ENCODE measurements at places on chromosomes 1 and 21.

DNA sequence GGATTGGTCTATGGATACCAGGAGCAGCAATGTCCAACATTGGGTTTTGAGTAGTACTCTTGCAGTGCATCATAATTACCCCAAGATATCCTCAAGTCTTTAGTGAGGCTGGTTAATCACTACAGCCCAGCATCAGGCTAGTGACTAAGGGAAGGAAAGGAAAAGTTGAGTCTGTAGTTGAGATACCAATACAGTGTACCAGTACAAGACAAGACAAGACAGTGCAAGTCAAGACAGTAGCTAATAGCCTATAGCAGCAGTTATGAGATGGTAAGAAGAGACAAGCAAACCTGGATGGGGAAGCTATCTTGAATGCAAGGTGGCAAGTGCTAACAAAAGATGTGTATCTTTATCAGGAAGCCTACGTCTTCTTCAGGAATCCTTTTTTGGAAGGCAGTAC is 13.3 kb upstream of the GNG12 start:
- DNase-seq, result no peak

- peak; percentile 88 for DNase-seq
Measured at GRCh38 chr1:78303620-78304019, 187.2 kb upstream of the PTGFR start.

GRCh38 chr1:96710708-96711477 is 10.7 kb upstream of the PTBP2 start:
- no peak for DNase-seq

DNA sequence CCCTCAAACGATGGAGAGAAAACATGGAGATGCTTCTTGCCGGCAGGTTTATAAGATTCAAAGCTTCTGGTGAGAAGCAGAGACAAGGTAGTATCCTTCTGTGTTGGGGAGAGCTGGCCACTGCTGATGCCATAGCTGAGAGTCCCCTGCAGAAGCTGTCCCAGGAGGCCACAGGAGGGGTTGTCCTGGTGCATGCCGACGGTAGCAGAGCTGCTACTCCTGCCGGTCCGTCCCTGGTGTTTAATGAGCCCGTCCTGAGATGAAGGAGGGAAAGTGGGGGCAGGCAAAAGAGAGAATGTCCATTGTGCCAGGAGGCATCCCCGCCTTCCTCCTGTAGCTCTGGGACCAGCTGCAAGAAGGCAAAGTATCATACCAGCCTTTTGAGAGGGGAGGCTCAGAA is 10.4 kb upstream of the C2CD2 start:
- DNase-seq, result no peak

DNA sequence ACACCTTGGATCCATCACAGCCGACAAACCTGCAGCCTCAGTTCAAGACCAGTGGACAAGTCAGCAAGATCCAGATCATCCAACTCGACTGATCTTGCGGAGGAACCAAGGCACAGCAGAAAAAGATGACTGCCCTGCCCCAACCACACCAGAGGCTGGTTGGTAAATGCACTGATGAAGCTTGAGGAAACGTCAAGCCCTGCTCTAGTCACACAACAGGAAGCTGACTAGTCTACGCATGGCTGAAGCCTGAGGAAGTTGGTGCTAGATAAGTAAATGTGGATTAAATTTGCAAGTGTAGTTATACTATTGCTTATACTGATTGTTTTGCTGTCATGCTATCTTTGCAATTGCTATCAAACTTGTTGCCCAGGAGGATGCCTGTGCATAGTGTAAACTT is 89.0 kb downstream of the LIPI start:
- DNase-seq, result no peak

DNA sequence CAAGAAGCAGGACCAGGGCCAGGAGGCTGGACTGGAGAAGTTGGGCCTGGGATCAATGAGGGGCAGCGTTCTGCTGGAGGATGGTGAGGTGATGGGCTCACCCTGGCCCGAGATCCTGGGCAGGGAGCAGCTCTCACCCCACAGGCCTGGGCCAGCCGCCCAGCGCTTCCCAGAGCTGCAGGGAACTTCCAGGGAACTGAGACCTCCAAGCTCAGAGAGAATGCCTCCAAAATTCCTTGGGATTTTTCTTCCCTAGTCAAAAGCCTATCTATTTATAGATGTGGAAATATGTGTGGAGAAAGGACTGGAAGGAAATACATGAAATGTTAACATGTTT is 121.2 kb downstream of the SPSB1 start:
- DNase-seq, result peak; percentile 94

DNA sequence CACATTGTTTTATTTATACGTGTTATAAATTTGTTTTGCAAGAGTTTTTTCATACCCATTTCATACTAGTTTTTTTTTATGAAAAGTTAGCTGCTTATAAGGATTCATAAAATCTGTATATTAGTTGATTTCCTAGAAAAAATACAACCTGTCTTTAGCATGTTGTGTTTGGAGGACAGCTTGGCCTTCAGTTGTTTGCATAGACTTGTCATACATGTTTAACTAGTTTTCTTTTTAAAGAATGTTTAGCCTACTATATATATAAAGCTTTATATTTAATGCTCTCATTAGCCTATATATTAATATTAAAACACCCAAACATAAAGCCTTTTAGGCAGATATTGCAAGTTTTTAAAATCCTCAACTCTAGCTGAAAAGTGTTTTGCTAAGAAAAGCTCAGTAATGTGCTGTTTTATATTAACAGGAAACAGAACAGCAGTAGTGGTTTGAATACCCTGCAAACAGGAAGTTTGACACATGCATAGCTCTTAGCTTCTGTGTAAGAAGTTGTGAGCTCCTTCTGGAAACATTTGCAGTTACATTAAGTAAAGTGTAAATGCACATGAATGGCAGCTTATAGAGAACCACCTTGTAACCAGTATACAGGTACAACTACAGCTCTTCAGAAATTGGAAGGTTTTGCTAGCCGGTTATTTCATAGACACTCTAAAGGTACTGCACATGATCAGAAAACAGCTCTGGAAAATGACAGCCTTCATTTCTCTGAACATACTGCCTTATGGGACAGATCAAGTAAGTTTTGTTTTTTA is at the start of gene PRKACB:
TSS of gene PRKACB (plus strand) at position 476 of the 770 bp plus-strand sequence. CDS start at position 567, 91 bp downstream.
- peak; percentile 35 for DNase-seq

GRCh38 chr1:27348861-27349783 is 7.3 kb downstream of the SYTL1 start:
- no peak for DNase-seq

DNA sequence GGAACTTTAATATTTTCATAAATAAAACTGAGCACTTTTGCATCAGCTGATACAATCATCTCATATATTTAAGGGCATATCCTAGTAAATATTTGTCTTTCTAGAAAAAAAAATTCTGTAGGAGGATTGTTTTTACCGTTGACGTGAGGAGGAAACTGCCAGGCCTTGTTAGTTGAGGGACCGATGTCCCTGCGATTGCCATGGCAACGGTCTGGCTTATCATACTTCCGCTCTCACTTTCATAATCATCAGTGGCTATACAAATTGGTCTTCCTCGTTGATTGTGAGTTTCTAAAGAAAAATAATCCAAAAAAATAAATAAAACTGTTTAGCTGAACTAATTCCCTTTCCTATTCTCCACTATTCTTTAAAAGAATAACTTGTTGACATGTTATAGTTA is 69.3 kb upstream of the ANGPTL3 start:
- no peak for DNase-seq

DNA sequence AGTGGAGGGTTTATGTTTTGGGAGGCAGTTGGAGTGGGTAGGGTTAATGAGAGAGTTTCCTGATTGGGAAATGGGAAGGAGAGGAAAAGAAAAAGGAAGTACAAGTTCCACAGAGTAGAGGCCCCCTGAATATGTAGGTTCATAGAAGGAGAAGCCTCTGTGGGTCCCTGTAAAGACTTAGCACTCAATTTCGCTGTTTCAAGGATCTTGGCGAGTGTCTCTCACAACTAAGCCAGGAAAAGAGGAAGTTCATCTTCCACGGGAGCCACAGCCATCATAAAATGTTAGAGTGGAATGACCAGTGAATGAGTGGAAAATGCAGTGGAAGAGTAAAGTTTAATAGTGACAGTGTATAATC is 17.4 kb upstream of the DPYD start:
- DNase-seq, result no peak

DNA sequence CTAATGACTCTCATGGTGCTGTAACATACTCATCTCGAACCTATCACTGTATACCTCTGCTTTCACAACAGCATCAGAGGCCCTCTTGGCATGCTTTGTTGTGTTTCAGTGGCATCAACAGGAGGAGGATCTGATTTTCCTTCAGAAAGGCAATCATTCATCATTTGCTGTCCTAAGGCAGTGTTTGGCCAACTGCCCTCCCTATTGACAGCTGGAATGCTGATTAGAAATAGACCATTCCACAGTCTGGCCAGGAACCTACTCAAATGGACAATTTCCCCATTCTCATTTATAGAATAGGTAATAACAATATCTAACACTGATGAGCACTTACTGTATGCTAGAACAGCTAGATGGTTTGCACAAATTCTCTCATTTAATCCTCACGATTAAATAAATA is 310.6 kb upstream of the PTBP2 start:
- DNase-seq, result no peak

- no peak for DNase-seq
Measured at GRCh38 chr1:163650624-163651023, 328.9 kb downstream of the NUF2 start.

DNA sequence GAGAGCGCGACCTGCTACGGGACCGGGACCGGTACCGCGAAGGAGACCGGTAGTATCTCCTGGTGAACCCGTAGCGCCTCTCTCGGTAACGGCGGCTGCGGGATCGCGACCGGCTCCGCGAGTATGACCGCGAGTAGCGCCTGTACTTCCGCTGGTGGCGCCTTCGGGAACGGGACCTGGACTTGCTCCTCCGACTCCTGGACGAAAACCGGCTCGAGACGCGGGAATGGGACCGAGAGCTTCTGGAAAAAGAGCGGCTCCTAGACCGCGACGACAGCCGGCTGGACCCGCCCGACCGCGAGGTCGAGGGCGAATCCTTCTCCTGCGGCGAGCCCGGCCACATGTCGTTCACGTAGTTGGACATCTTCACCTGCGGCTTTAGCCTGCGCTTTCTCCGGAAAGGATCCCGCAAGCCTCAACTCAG is 642 bp downstream of the RSRP1 start:
- no peak for DNase-seq

GRCh38 chr1:160284220-160284781 is 632 bp downstream of the PEX19 start:
- DNase-seq, result peak; percentile 36

DNA sequence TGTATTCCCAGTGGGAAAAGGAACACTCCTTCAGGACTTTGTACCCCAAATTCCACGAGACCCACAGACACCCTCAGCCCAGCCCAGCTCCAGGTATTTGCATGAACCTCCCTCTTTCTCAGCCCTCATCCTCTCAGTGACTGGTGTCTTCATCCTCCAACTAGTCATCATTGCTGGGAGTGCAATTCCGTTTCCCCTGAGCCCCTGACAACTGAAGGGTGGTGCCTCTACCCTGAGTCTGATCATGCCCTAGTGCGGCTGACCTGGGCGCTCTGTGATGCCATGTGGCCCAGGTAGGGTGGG is 3.8 kb upstream of the ZNF692 start:
- DNase-seq, result no peak

DNA sequence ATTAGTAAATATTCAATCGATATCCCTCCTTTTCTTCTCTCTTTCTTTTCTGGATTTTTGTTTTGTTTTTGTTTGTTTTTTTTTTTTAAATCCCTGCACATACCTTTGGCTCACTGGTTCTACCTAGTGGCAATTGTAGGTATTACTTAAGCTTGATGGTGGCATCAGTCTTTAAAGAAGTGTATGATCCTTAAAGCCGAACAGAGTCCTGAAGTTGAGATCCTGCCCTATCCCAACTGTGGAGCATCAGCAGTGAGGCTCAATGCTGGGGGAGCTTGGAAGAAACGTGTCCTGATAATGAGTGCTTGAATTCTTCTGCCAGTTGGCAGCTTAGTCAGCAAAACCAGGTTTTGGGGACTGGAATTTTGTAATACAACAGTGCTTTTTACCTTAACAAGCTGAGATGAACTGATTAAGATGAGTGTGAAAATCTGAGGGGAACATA is 60.8 kb downstream of the FASLG start:
- peak; percentile 29 for DNase-seq

DNA sequence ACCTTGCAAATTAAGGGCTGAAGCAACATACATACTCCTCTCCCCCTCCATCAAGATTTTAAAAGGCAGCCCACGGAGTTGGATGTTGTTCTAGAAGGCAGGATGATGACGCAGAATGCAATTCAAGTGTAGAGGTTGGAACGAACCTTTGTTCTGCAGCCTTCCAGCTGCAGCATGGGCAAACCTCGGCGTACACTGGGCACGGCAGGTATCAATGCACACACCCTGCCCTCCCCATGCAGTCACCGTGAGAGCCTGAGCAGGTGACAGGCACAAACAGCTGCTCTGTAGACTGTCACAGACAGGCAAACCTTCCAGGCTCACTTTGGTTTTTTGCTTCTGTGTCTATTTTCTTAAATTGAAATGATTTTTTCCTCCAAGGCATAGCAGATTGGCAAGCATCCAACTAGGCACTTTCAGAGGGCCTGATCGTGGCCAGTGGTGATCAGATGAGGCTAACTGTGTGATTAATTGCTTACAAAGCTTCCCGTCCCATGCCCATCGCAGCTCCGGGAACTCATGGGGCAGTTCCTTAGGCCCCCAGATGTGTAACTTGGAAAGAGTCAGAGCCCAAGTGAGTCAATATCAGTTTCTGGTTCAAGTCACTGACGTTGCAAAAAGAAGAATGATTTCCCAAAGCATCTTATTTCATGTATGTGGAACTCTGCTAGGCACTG is 82.3 kb downstream of the ITPKB start:
- DNase-seq, result peak; percentile 46

- peak; percentile 89 for DNase-seq
Measured at GRCh38 chr21:29187944-29188343, 57.5 kb downstream of the MAP3K7CL start.

GRCh38 chr1:54384471-54384870 is 21.7 kb downstream of the SSBP3 start:
- DNase-seq, result no peak

DNA sequence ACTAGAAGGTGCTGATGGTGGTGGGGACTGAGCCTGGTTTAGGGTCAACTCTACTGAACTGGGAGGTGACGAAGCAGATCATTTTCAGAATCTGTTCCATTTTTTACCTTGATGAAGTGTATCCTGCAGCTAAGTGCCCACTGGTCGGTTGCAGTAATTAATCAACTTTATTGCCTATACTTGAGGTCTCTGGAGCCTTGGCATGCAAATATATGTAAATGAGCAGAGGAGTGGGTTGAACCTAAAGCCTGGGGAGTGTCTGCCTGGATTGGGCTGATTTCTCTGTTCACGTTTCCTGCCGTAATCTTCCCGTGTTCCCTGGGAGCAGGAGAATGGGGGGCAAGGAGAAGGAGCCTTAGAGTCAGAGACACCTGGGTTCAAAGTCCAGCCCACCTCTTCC is 286.8 kb downstream of the PTPRU start:
- no peak for DNase-seq

DNA sequence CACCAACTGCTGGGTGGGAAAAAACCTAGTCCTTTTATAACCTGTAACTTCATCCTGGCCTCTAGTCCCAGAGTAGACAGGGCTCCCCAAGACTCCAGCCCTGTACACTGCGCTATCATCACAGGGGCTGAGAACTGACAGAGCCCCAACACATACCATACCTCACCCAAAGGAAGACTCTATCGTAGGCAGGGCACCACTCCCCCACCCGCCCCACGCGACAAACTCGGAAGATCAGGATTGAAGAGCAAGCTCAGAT is 15.8 kb downstream of the INPP5B start:
- DNase-seq, result no peak
